Spinal cord (tissue), 10 donors: ENCODE measurements at places on chromosomes 11 and 22.

- DNase-seq = no peak
- H3K27me3 ChIP-seq = no peaks in the 10 kb centered on the region
- no peaks in the 10 kb centered on the region for H3K36me3 ChIP-seq
These were observed 44.1 kb upstream of the FIBIN start for GRCh38 chr11:26949846-26950245.

GRCh38 chr11:115920841-115921480 lies 416.7 kb upstream of the CADM1 start:
- H3K27ac ChIP-seq = no peak overlapping the region
- DNase-seq = no peak
- no peaks in the 10 kb centered on the region for H3K36me3 ChIP-seq
- peaks cover 8% of the 10 kb centered on the region for H3K27me3 ChIP-seq

DNA sequence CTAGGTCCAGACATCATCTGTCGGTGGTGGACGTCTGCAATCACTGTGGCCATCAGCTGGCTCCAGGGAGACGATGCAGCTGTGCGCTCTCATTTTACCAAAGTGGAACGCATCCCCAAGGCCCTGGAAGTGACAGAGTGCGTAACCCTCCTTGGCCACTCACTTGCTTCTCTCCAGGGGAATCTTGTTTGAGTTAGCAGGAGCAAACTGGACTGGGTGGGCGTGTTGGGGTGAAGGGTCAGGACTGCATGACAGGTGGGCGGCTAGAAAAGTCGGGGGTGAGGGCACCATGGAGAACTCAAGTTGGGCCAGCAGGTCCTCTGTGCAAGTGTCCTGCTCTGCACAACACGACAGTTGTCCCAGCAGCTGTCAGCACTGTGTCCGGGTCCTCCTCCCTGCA lies 16.2 kb downstream of the SHISA8 start:
- H3K27me3 ChIP-seq = no peaks in the 10 kb centered on the region
- no peak for DNase-seq
- no peaks in the 10 kb centered on the region for H3K4me1 ChIP-seq
- peaks cover 96% of the 10 kb centered on the region for H3K36me3 ChIP-seq
- H3K27ac ChIP-seq = no peak overlapping the region

GRCh38 chr11:11208994-11209393 lies 144.1 kb downstream of the CSNK2A3 start:
- H3K27me3 ChIP-seq = peaks cover 16% of the 10 kb centered on the region
- no peak overlapping the region for H3K4me3 ChIP-seq
- DNase-seq = no peak
- no peaks in the 10 kb centered on the region for H3K36me3 ChIP-seq

- no peak overlapping the region for H3K4me3 ChIP-seq
- DNase-seq = no peak
- H3K27ac ChIP-seq = no peak overlapping the region
- peaks cover 77% of the 10 kb centered on the region for H3K4me1 ChIP-seq
- no peaks in the 10 kb centered on the region for H3K27me3 ChIP-seq
- peaks cover 53% of the 10 kb centered on the region for H3K36me3 ChIP-seq
These were observed 2.6 kb downstream of the GRK2 start for GRCh38 chr11:67268962-67269268.

GRCh38 chr11:15707971-15708370 lies 593.2 kb downstream of the INSC start:
- no peaks in the 10 kb centered on the region for H3K36me3 ChIP-seq
- no peaks in the 10 kb centered on the region for H3K27me3 ChIP-seq
- H3K4me3 ChIP-seq = no peak overlapping the region
- no peak for DNase-seq
- peaks cover 3% of the 10 kb centered on the region for H3K4me1 ChIP-seq
- no peak overlapping the region for H3K27ac ChIP-seq

- peak; percentile 44 for DNase-seq
- H3K4me3 ChIP-seq = no peak overlapping the region
- H3K36me3 ChIP-seq = no peaks in the 10 kb centered on the region
- no peaks in the 10 kb centered on the region for H3K27me3 ChIP-seq
- no peaks in the 10 kb centered on the region for H3K4me1 ChIP-seq
These were observed 378.4 kb upstream of the PITPNB start for GRCh38 chr22:28297504-28297903.

DNA sequence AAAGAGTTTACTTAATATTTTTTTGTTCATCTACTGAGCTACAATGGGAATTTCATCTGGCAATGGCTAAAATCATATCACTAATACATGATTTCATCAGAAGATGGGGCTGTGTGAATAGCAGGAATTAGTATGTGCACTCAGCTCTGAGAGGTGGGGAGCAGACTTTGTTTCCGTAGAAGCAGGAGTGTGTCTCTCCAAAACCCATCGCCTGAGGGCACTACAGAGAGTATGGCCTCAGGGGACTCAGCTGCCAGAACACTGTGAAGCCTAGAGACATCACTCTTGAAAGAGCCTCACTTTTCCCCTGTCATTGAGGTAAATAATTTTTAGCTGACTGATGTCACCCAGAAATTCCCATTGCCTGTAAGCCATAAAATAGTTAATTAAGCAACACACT lies 261.4 kb upstream of the ISX start:
- H3K4me1 ChIP-seq = peaks cover 19% of the 10 kb centered on the region
- no peaks in the 10 kb centered on the region for H3K27me3 ChIP-seq
- no peak for DNase-seq
- no peak overlapping the region for H3K27ac ChIP-seq
- no peaks in the 10 kb centered on the region for H3K36me3 ChIP-seq

DNA sequence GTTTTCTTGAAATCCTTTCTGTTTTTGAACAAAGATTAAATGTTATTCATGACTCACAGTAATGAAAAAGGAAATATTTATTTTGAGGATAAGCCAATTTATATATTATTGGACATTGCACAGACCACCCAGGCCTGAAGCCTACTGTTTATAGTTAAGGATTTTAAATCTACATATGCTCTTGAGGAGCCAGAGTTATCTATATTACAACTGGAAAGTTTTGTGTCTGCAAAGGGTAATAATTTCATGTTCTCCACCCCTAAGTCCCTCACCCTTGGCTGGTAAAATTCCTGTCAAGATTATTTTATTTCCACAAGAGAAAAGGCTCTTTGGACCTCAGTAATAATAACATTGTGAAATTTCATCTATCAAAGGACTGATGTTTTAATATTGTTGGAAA lies 228.2 kb downstream of the TMEM135 start:
- peak overlapping the region; percentile 1 for H3K27ac ChIP-seq
- H3K4me1 ChIP-seq = no peaks in the 10 kb centered on the region
- DNase-seq = no peak
- no peaks in the 10 kb centered on the region for H3K36me3 ChIP-seq
- no peaks in the 10 kb centered on the region for H3K27me3 ChIP-seq

DNA sequence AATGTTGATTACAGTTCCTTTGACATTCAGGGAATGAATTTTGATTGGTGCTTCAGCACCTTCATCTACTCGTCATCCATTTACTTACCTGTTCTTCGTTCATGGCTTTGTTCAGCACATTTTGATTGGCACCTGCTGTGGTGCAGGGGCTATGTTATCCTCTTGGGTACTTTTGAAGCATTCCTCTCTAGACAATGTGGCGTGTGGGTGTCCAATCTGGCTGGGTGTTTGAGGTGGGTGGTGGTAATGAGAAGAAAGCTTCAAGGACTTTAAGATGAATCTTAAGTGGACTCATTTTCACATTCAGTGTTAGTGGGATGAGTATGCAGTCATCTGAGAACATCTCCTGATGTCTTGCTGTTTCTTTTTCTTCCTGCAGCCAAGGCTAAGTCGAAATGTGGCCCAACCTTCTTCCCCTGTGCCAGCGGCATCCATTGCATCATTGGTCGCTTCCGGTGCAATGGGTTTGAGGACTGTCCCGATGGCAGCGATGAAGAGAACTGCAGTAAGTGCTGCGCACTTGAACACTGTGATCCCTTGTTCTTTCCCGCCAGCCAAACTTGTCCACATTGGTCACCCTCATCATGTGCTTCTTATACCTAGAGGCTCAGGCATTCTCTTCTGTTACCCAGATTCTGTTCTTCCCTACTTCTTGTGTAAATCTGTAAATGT lies 137.5 kb downstream of the LDLRAD3 start:
- no peaks in the 10 kb centered on the region for H3K4me1 ChIP-seq
- peaks cover 8% of the 10 kb centered on the region for H3K36me3 ChIP-seq
- H3K27ac ChIP-seq = no peak overlapping the region
- H3K27me3 ChIP-seq = no peaks in the 10 kb centered on the region

DNA sequence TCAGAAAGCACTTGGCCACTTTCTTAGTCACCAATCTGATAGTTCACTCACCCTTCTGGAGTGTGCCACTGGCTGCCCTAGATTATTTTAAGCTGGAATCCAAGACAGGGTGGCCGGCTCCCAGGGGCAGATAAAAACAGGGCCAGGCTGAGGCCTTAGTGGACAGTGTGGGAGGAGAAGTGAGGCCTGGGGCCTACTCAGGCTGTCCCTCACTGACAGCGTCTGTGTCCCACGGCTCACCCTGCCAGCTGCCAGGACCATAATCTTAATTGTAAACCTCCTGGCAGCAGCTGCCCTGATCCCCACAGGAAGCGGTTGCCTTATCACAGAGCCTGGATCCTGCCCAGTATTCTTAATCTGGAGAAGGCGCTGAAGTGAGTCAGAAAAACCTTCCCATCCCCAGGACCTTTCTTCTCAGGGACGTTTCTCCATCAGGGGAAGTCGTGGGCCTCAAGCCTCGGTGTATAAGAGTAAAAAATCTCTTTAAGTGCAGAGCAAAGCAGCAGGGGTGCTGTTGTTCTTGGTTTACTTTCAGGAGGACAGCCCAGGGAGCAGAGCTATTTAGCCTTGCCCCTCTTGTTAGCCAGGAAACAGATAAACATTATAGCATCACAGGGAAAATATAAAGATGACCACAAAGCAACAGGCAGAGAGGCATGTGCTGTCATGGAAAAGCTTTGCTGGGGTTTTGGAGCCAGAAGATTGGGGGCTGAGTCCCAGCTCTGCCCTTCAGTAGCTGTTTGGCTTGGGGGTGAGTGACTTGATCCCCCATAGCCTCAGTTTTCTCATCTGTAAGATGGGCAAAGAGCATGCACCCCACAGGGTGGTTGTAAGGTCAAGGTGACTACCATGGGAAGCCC lies 39.6 kb downstream of the TSPAN18 start:
- peaks cover 9% of the 10 kb centered on the region for H3K36me3 ChIP-seq
- no peaks in the 10 kb centered on the region for H3K27me3 ChIP-seq
- no peak for DNase-seq

DNA sequence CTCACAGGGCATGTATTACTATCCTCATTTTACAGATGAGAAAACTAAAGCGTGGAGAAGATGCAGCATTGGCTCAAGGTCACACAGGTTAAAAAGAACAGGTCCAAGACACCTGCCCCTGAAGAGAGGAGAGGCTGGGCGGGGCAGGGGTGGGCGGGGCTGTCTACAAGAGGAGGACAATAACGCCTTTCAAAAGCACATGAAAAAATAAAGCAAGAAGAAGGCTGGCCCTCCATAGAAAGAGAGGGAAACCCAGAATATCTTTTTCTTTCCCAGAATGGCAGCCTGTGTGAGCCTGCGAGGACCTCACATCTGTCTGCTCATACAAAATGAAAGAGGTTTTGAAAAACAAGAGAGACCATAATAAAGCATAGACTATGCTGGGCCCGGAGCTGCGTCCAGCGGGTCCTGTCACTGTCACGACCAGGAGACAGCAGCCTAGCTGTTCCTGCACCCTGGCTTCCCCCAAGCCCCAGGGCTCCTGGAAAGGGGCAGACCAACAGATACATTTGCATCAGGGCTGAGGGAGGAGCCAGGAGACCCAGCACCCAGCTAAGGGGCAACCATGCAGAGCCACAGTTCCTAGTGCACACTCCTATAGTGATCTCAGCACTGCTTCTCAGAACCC lies 61.6 kb downstream of the DSCAML1 start:
- no peak overlapping the region for H3K4me3 ChIP-seq
- no peaks in the 10 kb centered on the region for H3K27me3 ChIP-seq
- DNase-seq = no peak
- H3K36me3 ChIP-seq = no peaks in the 10 kb centered on the region
- H3K27ac ChIP-seq = peak overlapping the region; percentile 10
- H3K4me1 ChIP-seq = peaks cover 32% of the 10 kb centered on the region

GRCh38 chr11:8532475-8532874 lies 61.6 kb downstream of the STK33 start:
- H3K4me3 ChIP-seq = no peak overlapping the region
- DNase-seq = no peak
- H3K27me3 ChIP-seq = no peaks in the 10 kb centered on the region
- no peaks in the 10 kb centered on the region for H3K36me3 ChIP-seq
- no peaks in the 10 kb centered on the region for H3K4me1 ChIP-seq

GRCh38 chr22:36332623-36333332 lies 55.0 kb downstream of the MYH9 start:
- peak overlapping the region; percentile 88 for H3K27ac ChIP-seq
- peaks cover 85% of the 10 kb centered on the region for H3K4me1 ChIP-seq
- no peaks in the 10 kb centered on the region for H3K27me3 ChIP-seq
- no peak overlapping the region for H3K4me3 ChIP-seq
- no peak for DNase-seq
- H3K36me3 ChIP-seq = peaks cover 43% of the 10 kb centered on the region

DNA sequence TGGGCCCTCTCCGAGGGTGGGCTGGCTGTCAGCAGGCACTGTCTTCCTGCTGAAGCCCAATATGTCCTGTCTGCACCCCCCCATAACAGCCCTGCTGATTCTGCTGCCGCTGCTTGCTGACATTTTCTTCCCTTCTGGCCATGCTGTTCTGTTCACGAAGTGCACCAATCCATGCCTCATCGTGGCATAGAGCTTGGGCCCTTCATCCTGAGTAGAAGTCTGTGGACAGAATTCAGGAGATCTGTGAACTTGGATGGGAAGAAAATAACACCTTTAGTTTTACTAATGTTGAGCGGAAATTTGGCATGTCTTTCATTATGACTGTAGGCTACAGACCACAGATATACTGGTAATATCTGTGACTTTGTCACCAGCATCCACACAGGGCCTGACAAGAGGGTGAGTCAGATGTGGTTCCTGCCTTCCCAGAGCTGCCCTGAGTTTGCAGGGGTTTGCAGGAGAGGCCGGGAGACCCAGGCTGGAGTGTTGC lies 14.1 kb upstream of the KIAA0930 start:
- H3K27me3 ChIP-seq = no peaks in the 10 kb centered on the region
- no peaks in the 10 kb centered on the region for H3K36me3 ChIP-seq
- no peaks in the 10 kb centered on the region for H3K4me1 ChIP-seq
- H3K4me3 ChIP-seq = no peak overlapping the region

GRCh38 chr11:43130616-43131015 lies 181.2 kb upstream of the API5 start:
- peak; percentile 91 for DNase-seq
- H3K27ac ChIP-seq = no peak overlapping the region
- H3K4me3 ChIP-seq = no peak overlapping the region
- H3K36me3 ChIP-seq = no peaks in the 10 kb centered on the region

DNA sequence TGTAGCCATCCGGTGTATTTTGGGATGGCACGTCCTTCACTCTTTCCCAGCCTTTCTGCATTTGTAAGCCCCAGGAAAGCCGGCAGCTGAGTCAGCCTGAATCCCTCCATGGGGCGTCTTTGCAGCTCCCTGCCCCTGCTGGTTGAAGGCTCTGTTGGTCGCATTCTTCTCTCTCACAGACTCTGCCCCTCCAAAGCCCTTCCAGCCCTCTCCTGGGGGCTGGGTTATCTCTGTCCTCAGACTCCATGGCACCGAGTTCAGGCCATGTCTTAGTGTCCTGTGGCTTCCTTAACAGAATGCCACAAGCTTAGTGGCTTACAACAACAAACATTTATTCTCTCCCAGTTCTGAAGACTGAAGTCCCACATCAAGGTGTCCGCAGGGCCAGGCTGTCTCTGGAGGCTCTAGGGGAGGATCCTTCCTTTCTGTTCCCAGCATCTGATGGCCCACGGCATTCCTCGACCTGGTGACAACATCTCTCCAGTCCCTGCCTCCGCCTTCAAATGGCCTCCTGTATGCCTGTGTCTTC lies 62.2 kb downstream of the BCR start:
- H3K36me3 ChIP-seq = peaks cover 11% of the 10 kb centered on the region
- peak; percentile 55 for DNase-seq
